Epithelial cell of proximal tubule (primary cell): ENCODE measurements at places on chromosomes 1 and 21.

- no peak for DNase-seq
Observed at GRCh38 chr1:30535595-30536325, 187.6 kb downstream of the MATN1 start.

GRCh38 chr1:89350298-89350697 is 13.6 kb upstream of the GBP6 start:
- no peak for DNase-seq

- DNase-seq, result no peak
Observed at GRCh38 chr1:29962336-29962735, 726.0 kb downstream of the PTPRU start.

GRCh38 chr1:232398823-232399222 is 231.1 kb downstream of the SIPA1L2 start:
- DNase-seq, result no peak

DNA sequence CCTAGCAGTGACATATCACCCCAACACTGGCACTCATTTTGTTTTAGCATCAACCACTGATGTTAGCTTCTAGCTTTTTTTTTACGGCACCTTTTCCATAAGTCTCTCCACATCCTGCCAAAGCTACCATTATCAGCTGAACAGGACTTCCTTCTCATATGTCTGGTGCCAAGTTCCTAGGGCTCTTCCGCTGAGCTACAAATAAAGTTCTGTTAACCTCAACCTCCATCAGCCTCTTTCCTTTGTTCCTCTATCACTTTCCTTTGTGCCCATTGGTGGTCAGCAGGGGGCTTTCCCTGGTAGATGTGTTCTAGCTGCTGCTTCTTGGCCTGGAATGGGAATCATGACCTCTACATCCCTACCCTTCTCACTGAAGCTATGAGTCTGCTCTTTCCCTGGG is 163.8 kb downstream of the FAF1 start:
- DNase-seq, result no peak
